Fibroblast of skin of abdomen (primary cell): ENCODE measurements at places on chromosomes 2 and 18.

GRCh38 chr2:202771336-202771735, 100.2 kb downstream of the ICA1L start:
- DNase-seq = no peak

- DNase-seq = no peak
Measured at GRCh38 chr2:191287820-191288219, 42.6 kb downstream of the MYO1B start.

DNA sequence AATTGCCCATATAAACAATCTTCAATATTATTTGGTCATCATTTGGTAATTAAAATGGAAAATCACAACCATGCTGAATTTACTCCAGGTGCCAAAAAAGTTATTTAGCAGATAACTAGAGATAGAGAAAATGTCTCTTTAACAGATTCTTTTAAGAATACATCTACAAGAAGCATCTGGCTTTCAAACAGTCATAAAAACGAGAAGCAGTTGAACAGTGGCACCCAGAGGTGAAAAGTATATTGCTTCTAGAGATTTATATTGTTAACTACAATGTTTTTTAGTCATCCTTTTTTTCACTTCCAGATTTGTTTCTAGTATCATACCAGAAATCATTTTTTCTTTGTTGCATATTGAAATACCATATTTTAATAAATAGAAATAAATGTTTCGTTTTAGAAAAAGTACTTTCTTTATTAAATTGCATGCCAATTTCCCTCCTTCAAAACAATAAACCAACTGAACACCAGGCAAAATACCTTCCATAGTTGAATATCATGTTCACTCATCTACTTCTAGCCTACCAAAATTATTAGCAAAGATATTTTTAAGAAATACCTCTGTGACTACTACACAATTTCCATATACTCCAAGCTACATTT, 65.4 kb upstream of the HNRNPA3 start:
- DNase-seq = peak; percentile 63

DNA sequence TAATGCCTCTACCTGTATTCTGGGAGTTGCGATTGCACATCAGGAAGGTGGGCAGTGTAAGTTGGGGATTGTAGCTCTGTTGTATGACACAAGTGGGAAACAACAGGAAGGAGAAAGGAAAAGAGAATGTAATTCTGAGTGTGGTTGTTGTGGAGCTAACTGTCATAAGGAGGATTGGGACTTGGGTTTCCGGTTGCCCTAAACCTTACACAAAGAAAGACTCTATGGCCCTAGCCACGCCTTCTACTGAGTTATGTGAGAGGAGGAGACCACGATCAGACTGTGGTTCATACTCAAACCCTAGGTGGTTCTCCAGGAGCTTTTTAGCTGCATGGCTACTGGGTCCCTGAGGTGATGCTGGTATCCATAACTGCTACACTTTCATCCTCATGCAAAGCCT, 86.5 kb downstream of the TANC1 start:
- DNase-seq = no peak

DNA sequence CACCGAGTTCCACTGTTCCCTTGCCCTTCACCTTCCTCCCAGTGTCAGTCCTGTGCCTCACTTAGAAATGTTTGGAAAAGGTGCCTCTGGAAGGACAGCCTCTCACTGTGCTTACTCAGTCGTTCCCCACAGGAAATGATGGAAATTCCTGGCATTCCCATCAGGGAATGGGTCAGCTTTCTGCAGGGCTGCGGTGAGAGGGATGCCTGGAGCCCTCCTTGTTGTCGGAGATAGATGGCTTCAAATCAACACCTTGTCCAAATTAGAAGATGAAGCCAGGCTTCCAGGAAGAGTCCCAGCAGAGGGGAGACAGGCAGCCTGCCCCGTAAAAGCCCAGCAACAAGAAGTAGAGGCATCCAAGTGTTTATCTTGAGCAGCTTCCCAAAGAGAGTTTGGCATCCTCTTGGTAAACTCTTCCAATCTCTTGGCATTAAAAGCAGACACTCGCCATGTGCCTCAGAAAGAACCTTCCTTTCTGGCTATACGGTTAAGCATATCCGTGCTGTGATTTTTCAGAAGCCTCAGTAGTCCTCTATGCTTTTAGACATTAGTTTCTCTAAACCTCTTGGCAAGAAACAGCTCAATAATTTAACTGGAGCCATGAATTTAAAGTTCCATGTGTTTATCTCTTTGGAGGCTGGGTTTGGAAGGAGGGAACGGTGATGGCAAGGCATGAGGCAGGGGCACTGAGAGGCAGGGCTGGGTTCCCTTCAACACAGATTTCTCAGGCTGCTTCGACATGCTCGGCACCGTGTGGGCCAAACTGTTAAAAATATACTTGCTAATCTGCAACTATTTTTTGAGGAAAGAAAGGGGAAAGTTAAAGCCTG, 25.1 kb downstream of the COLEC12 start:
- peak; percentile 98 for DNase-seq

GRCh38 chr18:64402636-64403035, 253.7 kb upstream of the LINC00305 start:
- peak; percentile 38 for DNase-seq

GRCh38 chr2:119579424-119580295, 35.4 kb downstream of the CFAP221 start:
- no peak for DNase-seq

GRCh38 chr18:59921384-59921891, 21.6 kb downstream of the PMAIP1 start:
- peak; percentile 72 for DNase-seq
